Renal cortex interstitium (tissue), 15 donors: ENCODE measurements at places on chromosomes 16 and 17.

DNA sequence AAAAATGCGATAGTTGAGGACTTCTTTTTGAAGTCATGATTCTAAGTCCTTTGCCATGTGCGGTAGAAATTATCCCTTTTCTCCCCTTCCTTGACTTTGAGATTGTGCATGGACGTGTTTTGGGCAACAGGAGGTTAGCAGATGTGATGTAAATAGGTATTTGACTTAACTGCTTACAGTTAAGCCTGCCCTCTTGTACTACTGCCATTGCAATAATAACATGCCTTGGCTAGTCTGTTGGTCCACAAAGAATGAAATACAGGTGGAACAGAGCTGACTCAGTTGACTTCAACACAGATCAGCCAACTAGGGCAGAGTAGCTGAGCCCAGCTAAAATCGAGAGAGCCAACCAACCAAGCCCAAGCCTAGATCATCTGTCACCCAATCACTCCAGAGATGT, 125.5 kb downstream of the BRIP1 start:
- no peak for DNase-seq

GRCh38 chr16:58409316-58409973, 17.2 kb downstream of the GINS3 start:
- DNase-seq = no peak

DNA sequence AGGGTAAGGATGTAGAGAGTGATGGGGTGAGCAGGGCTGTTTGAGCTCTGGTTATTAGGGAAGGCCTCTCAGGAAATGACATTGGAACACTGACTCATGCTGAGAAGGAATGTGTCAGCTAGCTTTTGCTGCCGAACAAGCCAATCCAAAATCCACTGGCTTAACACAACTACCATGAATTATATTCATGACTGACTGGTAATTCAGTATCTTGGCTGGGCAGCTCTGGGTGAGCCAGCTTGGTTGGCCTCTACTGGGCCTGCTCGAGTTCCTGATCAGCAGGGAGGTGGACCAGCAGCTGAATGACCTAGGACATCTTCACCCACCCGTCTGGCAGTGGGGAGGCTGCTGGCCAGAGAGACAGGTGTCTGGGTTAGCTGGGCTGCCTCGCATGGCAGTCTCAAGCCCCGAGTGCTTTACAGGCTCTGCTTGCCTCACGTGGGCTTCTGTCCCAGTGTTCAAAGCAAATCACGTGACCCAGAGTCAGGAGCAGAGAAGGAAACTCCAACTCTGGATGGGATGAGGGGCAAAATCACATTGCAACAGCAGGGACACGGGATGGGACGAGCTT, 209.4 kb downstream of the KATNIP start:
- no peak for DNase-seq

GRCh38 chr17:50675627-50676026, 32.1 kb downstream of the ANKRD40 start:
- DNase-seq = no peak

DNA sequence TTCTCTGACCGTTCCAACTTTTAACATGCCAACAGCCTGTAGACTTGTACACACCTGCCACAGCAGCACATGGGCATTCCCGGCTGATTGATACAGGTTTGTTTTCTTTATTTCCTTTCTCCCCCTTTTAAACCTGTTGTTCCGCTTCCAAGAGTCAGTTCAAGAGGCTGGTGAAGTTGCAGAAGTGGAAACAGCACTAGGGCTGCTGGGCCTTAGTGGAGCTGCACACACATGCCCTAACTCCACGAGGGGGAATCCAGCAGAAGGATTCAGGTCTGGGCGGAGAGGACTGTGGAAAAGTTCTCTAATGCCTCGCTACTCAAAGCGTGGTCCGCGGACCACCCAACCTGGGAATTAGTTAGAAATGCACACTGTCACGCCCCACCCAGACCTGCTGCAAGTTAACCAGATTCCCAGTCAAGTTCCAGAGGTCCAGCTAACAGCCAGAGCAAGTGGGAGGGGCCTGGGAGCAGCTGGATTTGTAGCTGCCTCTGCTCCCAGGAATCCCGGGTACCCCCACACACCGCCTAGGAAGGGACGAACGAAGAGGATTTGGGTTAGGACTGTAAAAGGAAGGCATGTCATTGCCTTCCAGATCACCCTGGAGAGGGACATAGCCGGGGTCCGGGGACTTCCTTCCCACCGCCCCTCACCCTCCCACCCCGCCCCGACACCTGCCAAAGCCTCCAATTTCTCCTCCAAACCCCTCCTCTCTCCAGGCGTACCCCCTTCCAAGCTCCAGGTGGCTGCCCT, 542 bp downstream of the SLC39A11 start:
- no peak for DNase-seq

- DNase-seq = no peak
These were observed 17.2 kb upstream of the N4BP1 start for GRCh38 chr16:48627148-48627547.

DNA sequence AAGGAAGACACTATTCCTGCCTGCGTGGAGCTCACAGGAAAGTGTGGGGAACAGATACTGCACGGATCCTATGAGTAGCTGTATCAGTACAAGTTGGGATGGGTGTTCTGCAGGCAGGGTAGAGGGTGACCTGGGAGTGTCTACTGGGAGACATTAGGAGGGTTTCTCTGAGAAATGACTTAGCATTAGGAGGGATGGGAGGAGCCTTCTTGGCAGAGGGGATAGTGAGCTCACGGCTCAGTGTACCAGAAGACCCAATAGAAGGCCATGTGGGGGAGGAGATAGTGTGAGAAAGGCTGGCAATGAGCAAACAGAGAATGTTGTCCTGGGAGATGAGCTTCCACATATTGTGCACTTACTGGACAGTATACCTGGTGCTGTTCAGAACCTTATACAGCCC, 109.1 kb downstream of the MSI2 start:
- DNase-seq = no peak

DNA sequence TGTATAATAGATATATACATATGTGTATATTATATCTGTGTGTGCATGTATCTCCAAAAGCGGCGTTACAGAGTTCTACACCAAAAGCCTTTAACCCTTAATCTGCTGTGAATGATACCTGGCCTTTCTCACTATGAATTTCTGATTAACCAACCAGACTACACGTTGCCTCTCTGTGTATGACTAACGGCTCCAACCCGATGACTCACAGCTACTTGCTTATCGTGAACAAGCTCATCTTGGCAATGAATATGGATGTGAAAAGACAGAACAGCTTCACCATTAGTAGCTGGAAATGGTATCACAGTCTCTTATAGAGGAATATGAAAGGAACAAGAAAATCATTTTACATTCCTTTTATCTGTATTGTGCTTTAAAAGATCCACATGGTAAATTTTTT, 23.8 kb upstream of the ARHGAP44 start:
- no peak for DNase-seq

GRCh38 chr17:65886315-65887245, 305.4 kb downstream of the CEP112 start:
- DNase-seq = no peak

- DNase-seq = no peak
These were observed 8.9 kb downstream of the MTHFSD start for GRCh38 chr16:86545954-86546637.

GRCh38 chr16:80924372-80924978, 82.2 kb downstream of the CMC2 start:
- DNase-seq = no peak

DNA sequence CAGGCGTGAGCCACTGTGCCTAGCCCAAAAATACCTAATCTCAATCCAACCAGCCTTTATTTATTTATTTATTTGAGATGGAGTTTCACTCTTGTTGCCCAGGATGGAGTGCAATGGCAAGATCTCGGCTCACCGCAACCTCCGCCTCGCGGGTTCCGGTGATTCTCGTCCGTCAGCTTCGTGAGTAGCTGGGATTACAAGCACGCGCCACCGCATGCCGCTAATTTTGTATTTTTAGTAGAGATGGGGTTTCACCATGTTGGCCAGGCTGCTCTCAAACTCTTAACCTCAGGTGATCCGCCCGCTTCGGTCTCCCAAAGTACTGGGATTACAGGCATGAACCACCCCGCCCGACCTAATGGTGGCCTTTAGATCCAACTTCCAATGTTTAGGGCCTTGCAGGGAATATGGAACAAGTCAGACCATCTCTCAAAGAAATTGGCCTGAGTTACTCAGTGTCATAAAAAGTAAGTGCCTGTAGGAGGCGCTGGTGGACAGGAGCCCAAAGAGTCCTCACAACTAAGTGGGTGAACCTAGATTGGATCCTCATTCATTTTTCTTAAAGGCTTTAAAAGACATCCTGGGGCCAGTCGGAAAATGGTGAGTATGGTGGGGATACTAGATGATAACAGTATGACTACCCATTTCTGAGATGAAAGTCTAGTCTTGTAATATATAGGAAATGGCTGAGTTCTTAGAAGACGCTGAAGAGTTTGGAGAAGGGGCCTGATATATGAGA, 4.6 kb downstream of the ZSCAN10 start:
- no peak for DNase-seq

DNA sequence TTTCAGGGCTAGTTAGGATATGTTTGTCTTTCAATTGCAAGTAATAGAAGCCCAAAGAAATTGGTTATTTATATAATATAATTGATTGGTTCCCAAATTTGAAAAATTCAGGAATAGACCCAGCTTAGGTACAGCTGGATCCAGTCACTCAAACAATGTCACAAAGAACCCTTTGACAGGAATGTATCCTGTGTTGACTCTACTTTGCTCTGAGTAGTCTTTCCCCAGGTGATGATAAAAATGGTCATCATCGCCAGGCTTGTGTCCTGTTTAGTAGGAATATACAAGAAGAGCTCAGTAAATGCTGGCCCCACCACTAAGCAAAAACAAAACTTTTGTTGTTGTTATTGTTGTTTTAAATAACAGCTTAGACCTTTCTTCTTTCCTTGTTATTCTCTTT, 35.0 kb downstream of the MAPT start:
- no peak for DNase-seq

DNA sequence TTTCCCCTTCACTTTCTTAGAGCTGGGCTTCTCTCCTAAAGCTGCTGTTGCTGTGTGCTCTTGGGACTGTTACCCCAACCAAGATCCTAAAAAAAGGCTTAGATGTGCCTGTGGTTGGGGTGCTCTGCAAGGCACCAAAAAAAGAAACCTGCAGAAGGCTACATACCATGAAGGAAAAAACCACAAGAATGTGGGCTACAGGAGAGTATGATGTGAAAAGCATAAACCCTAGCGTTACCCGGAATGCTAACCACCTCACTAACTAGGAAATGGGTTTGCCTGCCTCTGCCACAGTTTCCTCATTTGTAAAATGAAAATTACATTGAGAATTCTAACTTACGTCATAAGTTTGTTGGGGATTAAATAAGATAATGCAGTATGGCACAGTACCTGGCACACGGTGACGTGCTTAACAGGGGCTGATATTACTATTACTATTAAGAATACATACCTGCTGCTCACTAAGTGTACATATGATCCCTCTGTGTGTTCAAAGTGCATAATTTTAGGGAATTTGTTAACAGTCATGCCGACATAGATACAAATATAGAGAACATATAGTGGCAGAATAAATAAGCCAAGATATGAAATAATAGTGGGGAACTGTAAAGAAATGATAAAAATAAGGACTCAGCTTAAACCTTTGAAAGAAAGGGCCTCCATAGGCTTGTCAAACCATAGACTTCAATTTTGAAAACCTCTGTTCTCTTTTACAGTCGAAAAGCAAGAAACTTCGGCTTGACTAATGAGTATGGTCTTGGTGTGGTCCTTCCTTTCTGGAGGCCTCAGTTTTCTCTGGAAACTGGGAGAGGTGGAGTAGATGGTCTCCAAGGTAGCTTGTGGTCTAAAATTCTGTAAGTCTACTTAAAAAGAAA, 177.8 kb upstream of the TBX2 start:
- DNase-seq = no peak

DNA sequence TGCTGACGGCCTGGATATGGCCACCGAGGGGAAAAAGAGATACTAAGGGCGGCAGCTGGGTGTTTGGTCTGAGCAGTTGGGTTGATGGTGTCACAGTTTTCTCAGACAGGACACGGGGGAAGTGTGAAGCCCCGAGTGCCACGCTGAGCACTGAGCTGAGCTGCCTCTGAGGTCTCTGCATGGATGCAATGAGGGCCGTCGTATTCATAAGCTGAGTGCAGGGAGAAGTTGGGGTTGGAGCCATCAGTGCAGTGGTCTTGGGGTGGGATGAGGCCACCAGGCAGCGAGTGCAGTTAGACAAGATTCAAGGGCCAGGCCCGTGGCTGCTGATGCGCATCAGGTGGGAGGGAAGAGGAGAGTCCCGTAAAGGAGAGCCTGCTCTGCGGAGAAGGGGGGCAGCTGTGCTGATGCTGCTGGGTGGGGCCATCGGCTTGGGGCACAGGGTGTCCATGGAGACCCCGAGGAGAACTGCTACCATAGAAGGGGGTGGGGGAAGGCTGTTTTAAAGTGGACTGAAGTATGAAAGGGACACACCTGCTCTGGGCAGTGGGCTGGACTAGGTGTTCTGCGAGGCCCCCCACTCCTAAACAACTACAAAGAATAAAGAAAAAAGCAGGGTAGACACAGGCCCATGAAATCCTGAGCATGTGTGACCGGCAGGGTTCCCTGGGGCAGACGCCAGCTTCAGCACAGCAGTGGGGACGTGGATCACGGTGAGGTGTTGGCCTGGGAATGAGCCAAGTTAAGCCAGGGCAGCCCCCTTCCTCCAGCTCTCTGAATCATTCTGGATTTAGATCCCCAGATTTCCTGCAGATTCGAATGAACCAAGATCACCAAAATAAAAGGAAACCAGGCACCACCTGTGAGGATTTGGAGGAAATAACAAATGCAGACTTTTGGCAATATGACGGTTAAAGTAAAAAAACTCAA, 19.7 kb downstream of the IL34 start:
- DNase-seq = no peak

- DNase-seq = no peak
These were observed 8.9 kb upstream of the SNAI3 start for GRCh38 chr16:88695218-88695617.

GRCh38 chr16:65312795-65313194, 190.9 kb upstream of the CDH11 start:
- DNase-seq = no peak

DNA sequence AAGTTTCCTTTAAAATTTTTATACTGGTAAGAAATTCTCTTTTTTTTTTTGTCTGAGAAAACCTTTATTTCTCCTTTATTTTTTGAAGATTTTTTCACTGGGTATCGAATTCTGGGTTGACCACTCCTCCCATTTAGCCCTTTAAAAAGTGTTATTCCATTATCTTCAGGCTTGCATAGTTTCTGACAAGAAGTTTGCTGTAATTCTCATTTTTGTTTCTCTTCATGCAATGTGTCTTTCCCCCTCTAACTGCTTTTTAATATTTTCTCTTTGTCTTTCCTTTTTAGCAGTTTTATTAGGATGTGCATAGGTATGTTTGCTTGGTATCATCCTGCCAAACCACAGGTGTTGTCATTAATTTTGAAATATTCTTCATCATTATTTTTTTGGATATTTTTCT, 67.7 kb upstream of the GOT2 start:
- DNase-seq = no peak
